Esophagus muscularis mucosa (tissue), 4 donors: ENCODE measurements at places on chromosomes 2 and 18. TPM values are rescaled to one million over a fixed set of nuclear protein-coding genes. Genes with fewer than 3 reads are reported as not detected.

The TBR1 gene
- total RNA-seq: not detected

The CHRNA1 gene
- total RNA-seq: not detected

The STAT4 gene
- total RNA-seq: 4.0 TPM

The DAW1 gene
- not detected for total RNA-seq

The STK39 gene
- total RNA-seq: 48.2 TPM

The OXER1 gene
- 0.42 TPM for total RNA-seq

The COBLL1 gene
- 60.8 TPM for total RNA-seq

The CLIP4 gene
- 58.5 TPM for total RNA-seq

The SLC39A10 gene
- total RNA-seq: 8.1 TPM

DNA sequence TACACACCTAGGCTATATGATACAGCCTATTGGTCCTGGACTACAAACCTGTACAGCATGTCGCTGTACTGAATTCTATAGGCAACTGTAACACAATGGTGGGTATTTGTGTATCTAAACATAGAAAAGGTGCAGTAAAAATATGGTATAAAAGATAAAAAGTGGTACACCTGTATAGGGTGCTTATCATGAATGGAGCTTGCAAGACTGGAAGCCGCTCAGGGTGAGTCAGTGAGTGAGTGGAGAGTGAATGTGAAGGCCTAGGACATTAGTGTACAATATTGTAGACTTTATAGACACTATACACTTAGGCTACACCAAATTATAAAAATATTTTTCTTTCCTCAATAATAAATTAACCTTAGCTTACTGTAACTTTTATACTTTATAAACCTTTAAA, 41.8 kb downstream of the RASGRP3 start:
- peak; percentile 64 for DNase-seq

- DNase-seq: no peak
These were observed 68.1 kb upstream of the SULT1C3 start for GRCh38 chr2:108171657-108172056.

DNA sequence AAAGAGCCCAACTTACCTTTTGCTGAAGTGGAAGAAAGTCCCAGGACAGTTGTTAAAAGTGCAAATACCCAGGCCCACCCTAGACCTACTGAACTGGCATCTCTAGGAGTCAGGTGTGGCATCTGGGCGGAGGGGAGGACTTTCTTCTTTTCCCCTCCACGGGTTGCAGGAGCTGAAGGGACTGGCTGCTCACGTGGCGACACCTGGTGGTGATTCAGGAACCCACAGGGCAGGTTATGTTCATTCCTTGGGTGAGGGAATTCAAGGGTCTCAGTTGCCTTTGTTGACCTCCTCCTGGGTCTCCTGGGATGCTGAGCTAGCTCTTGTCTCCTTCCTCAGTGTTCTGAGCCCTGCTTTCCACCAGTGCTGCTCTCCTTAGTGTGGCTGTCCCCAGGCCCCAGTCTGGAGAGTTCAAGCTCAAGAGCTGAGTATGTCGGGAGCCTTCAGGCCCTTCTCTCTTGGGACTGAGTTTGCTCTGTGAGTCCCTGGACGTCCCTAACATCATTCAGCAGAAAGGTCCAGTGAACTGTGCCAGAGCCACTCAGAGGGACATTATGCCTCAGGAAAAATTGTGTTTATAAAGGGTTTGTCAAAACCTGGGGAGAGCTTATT, 56.9 kb downstream of the DYSF start:
- no peak for DNase-seq

- DNase-seq: no peak
These were observed 26.0 kb downstream of the CROCC2 start for GRCh38 chr2:240932001-240932723.

DNA sequence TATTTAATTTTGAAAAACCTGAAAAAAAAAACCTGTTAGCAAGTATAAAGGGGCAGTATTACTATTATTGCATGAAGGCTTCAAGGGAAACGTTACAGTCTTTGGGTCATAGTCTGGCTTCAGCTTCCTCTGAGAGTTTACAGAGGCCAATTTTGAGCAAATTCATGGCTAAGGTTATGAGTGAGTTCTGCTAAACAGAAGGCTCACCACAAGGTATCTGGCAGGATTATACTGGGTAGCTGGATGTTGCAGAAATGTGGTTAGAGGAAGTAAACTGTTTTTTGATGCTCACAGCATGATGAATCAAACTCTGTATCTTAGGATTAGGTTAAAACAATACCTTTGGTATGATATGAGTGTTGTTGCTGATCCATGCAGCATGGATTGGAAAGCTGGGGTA, 9.3 kb downstream of the MRPL19 start:
- DNase-seq: no peak

DNA sequence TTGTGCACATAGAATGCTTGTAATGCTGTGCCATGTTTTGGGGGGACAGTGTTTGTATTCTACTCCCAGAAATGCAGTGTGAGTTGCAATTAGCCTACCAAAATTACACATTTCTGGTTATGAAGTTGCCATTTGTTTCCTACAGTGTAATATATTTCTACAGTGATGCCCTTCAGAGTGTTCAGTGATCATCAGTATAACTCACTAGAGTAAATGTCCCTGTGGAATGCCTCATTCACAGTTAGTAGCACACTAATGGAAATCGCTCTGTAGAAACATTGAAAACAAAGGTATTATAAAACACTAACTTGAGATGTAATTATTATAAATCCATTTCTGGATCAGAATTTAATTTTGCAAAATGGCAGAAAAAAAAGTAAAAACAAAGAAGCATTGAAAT, 498.7 kb downstream of the PTPRM start:
- DNase-seq: no peak

- DNase-seq: no peak
These were observed 81.7 kb downstream of the COL4A4 start for GRCh38 chr2:227082286-227082685.

DNA sequence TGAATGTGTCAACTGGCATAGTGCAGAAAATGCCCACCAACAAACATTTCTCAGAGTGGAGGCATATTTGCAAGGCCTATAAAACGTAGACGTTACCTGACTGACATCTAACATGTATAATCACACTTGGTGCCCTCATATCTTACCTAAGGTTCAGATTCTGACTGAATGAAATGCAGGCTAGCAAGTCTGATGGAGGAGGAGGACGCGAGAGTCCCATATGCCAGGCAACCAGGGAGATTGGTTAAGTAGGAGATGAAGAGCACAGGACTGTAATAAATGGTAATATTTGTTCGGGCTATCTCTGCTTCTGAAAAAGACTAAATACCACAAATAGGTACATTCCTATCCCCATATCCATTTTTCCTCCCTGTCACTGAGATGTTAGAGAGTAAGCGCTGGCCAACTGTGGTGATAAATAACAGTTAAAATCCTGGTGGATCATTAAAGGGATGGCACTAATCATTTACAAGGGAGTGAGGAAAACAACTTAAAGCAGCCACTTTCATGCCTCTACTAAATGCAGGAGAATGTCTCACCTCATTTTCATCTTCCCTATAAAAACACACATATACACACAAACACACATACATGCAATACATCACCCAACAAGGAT, 217.2 kb downstream of the TMEM163 start:
- no peak for DNase-seq

DNA sequence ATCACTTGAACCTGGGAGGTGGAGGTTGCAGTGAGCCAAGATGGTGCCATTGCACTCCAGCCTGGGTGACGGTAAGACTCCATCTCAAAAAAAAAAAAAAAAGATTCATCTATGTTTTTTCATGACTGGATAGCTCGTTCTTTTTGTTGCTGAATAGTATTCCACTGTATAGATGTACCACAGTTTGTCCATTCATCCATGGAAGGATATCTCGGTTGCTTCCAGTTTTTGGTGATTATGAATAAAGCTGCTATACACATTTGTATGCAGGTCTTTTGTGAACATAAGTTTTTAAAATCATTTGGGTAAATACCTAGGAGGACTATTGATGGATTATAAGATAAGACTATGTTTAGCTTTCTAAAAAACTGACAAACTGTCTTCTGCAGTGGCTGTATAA, 90.8 kb downstream of the ACOXL start:
- DNase-seq: no peak

DNA sequence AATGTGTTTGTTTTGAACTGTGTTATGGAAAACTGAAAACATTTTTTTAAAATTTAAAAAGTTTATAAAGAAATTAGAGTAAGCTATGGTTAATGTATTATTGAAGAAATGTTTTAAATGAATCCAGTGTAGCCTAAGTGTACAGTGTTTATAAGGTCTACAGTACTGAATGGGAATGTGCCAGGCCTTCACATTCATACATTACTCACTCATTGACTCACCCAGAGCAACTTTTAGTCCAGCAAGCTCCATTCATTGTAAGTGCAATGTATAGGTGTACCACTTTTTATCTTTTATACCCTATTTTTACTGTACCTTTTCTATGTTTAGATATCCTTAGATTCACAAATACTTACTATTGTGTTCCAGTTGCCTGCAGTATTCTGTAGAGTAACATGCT, 215.1 kb upstream of the THUMPD2 start:
- no peak for DNase-seq
